EH (cell line): ENCODE measurements at places on chromosomes 5 and 9.

DNA sequence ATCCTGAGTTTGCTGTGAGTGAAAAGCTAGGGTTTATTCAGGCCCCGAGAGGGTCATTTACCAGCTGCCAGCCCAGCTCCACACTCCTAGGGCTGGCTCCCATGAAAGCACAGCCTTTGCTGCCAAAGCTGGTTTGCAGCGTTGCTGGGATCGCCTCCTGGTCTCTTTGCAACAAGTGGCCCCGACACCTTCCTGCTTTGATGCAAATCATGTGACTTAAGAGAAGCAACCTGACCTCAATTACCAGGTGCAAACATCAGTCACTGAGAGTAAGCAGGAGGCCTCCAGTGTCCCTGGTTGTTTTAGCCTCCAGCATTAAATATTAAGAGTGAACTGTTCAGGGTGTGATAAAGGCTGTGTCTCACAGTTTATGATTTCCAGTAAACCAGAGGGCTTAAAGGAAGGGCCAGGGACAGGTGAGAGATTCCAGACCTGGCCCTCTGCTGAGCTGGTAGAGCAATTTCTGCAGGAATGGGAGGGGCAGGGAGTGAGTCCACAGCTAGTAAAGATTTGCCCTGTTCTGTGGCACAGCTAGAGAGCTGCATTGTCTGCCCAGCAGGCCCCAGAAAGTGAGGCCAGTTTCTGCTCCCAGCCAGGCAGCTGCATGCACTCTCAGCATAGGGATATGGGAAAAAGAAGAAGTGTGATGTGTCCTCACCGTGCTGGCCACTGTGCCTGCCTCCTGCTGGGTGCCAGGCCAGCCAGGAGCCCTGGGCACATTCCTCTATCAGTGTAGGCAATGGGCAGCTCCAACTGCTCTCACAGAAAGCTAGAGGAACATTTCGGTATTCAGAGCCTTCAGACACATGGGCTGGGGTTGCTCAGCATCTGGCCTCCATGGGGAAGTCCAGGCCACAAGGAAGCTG is 58.0 kb downstream of the SLC22A5 start:
- DNase-seq, result peak; percentile 25

GRCh38 chr5:111454198-111454622 is 58.1 kb downstream of the STARD4 start:
- peak; percentile 81 for DNase-seq

DNA sequence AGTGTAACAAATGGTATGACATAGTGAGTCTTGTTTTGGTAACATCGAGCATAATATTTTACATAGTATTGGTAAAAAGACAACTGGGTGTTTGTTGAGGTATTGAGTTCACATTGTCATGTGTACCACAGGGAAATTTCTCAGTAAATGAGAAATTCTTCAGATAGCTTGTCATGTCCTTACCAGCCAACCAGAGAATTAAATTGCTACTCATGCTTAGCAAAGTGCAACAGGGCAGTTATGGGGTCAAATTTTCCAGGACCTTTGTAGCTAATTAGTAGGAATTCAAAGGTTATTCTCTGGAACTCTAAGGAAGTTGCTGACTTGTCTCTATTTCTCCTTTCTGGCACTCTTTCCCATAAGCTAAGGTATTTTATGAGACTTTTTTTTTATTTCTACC is 595.7 kb downstream of the EFNA5 start:
- no peak for DNase-seq

GRCh38 chr5:75993643-75994520 is 89.3 kb upstream of the SV2C start:
- no peak for DNase-seq

DNA sequence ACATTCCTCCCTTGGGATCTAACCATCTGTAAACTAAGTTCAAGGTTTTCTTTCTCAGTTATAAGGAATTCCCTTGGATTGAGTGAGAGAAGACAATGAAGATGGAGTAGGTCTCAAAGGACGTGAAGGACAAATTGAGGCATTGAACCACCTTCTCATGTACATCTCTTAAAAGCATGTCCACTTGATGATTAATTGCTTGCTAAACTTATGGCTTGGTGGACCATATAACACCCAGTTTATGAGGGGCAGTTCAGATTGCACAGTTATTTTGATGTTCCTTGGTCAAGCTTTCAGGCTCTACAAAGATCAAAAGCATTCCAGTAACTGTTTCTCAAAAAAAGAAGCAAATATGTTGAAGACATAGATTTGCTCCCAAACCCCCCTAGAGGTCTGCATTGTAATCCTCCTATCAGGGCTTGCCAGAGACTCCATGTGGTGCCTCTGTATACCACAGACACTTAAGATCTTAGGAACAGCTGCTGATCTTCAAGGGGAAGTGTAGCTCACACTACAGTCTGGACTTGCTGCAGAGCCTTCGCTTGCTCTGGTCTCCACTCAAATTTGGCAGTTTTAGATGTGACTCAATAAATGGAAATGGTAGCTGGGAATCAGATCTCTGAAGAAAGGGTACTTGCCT is 56.9 kb upstream of the ALDH1A1 start:
- no peak for DNase-seq

DNA sequence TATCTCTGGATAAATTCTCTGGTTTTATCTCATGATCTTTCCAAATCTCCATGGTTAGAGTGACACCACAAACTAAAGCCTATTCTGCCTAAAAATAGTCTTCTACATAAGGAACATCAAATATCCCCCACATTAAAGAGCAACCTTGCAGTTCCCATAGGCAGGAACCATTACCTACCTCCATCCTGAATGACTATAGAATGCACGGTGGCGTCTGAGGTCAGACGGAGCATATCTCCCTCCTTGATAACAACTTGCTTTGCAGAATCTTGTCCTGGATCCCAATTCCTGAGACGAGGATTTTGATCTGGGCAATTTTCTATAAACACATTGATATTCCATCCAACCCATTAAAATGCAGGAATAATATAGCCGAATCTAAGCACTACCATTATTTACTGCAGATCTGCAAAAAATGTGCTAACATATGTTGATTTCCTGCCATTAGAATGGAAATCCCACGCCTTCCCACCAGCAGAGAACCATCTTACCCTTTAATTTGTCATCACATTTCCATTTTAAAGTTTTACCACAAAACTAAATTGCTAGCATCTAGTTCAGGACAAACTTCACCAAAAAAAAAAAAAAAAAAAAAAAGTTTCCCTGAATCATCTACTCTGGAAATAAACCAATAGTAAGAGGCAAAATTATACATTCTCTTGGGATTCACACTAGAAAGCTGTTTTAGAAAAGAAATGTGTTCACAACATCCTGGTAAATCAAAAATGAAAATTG is 22.1 kb downstream of the CEMIP2 start:
- DNase-seq, result no peak

- no peak for DNase-seq
Observed at GRCh38 chr9:119792242-119792641, 423.0 kb upstream of the BRINP1 start.

- DNase-seq, result no peak
Observed at GRCh38 chr5:151144275-151144674, 13.3 kb downstream of the ANXA6 start.

- DNase-seq, result no peak
Observed at GRCh38 chr5:26807231-26808199, 230.9 kb downstream of the CDH9 start.

DNA sequence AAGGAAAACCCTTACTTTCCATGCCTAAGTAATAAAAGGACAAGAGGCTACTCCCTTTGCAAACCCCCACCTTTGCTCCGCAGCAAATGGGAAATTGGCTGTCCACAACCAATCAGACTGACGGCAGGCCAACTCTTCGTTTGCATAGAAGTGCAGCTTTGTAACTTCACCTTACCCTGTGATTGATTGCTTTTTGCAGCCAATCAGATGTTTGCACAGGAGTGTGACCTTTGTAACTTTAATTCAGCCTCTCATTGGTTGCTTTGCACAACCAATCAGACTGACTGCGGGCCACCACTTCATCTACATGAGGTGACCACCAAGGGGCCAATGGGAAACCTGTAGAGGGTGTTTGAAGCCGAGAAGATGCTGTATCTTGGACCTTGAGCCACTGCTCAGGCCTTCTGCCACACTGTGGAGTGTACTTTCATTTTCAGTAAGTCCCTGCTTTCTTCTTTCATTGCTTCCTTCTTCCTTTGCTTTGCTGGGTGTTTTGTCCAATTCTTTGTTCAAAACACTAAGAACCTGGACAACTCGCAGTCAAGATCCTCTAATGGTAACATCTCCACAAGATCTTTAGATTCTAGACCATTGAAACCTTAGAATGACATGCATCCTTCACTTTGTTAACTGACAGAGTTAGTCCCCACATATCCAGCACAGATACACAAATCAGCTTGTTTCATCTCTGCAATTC is 51.3 kb upstream of the FREM1 start:
- no peak for DNase-seq

GRCh38 chr5:23269981-23270380 is 237.4 kb upstream of the PRDM9 start:
- DNase-seq, result no peak

DNA sequence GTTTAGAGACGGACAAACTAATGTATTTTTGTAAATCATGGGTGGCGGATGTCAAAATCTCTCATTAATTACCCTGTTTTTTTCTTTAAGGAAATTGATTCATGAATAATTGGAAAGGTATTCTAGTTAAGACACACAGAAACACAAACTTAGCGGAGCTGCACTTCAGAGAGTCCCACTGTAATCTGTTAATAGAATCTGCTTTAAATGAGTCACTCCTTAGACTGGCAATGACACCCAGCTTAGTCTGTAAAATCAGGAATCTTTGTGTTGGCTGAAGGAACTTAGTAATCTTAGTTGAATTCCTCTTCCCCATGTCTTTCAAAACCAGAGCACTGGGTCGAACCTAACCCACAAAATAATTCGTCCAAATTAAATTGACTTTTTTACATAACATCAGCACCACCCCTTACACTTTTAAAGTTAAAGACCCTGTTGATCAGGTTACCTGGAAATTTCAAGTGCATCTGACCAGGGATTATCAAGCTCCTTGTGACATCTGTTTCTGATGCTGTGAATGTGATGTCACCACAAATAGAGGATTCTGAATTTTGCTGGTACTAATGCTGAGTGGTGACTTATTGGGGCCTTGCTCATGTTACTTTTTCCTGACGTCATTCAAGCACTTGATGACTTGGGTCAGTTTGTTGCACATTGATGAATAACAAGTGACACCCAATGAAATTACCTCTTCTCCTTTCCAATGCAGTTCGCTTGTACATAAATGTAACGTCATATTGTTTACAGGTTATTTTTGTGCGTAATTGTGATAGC is 313.6 kb downstream of the KCTD16 start:
- peak; percentile 93 for DNase-seq

GRCh38 chr5:179055841-179056240 is 4.3 kb upstream of the ZNF354C start:
- no peak for DNase-seq

GRCh38 chr9:98804083-98804482 is 3.4 kb upstream of the GALNT12 start:
- DNase-seq, result no peak

DNA sequence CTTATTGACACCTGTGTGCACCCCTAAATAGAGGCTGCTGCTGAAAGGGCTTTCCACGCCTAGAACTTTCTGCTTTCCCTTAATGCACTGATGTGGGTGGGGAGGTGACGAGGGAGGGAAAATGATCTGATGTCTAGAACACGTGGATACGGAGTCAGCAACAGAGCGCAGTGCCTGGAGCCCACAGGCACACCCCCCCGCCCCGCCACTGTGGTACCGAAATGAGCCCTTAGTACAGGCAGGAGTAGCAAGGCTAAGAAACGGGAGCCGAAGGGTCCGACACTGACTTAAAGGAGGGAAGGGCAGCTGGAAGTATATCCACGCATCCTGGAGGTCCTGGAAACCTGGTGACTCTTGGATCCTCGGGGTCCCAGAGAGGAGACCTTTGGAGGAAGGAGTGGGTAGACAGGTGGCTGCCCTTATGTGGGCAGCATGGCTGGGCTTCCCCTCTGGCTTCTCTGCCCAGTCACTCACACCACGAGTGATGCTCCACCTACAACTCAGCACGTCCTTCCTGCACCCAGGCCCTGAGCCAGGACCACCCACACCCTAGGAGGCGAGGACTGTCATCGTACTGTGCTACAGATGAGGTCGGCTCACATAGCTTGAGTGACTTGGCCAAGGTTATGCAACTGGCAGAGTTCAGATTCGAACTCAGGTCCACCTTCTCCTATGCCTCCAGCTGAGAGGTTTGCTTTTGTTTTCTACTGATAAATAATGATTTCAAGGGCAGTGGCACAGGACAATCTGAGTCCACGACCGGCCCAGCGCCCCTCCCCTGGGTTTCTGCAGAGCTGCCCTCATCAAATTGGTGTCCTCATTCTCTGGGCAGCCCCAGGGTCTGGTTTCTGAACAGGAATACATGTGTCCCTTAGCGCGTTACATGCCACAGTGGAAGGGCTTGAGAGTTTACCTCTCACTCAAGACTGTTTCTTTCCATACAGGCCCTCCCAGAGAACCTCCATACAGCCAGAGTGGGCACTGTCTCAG is 4.7 kb upstream of the VAV2 start:
- peak; percentile 20 for DNase-seq

DNA sequence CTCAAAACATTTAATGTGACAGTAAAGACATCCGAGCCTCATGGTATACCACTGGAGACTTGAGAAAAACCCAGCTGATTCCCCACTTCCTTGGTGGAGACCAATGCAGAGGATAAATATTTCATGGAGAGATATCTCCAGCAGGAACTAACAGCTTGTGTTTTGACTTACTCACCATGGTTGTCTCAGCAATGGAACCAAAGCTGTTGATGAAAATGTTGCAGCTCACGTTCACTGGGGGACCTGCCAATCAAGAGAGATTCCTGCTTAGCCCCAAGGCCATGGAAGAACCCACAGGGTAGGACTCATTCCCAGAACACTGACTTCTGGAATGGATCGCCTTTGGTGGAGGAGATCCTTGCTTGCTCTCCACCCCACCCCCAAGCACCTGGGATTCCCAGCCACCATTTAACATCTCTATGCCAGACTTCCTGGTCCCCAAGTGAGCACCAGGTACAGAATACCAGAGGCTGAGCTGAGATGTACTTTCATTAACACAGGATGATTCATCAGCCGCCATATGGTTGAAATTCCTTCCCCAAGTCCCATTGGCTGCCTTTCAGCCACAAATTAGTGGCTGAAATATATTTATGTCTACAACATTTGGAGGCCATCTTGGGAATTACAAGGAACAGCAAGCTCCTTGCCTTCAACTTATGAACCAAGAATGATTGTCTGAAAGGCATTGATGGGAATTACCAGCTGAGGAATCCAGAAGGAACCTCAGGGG is 37.9 kb downstream of the GLRA1 start:
- DNase-seq, result peak; percentile 17

DNA sequence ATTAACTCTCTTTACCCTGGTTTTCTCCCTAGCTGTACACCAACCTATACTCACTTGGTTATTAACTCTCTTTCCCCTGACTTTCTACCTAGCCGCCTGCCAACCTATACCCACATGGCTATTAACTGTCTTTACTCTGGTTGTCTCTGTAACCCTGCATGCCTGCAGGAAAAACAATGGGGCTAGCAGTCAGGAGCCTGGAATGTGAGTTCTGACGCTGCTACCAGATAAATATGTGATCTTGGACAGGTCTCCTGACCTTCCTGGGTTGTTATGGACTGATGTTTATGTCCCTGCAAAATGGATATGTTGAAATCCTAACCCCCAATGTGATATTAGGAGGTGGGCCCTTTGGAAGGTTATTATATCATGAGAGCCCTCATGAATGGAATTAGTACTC is 119.2 kb downstream of the SMARCA2 start:
- peak; percentile 40 for DNase-seq

GRCh38 chr5:74595143-74595925 is 45.2 kb downstream of the ENC1 start:
- peak; percentile 77 for DNase-seq

GRCh38 chr5:132263548-132264261 is 6.2 kb downstream of the PDLIM4 start:
- DNase-seq, result peak; percentile 93
